CD8-positive, alpha-beta memory T cell (primary cell): ENCODE measurements at places on chromosomes 2 and 18.

DNA sequence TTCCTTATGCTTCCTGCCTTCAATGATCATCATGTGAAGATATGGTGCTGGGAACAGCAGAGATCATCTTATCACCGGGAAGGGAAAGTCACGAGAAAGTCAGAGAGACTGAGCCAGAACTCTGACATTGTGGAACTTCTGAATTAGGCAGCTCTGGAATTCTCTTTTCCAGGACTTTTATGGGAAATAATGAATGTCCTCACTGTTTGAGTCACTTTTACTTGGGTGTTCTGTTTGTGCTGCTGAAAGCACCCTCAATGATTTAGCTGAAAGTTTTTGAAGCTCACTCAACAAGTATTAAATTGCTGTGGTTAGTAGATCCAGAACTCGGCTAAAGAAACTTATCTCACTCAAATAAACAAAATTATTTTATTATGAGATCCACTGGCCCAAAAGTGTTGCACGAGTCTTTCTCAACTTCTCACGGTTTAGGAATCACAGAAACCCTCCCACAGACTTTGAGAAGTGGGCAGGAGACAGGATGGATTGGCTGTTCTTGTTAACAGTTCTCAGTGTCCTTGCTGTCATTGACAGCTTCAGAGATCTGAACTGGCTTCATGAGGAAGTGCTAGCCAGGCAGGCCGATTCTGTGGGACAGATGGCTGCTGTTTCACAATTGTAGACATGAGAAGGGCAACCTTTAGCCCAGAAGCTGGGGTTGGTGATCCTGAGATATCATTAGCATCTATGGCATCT is 26.4 kb upstream of the ATRAID start:
- DNase-seq: no peak

GRCh38 chr18:58777471-58777870 is 87.2 kb upstream of the ZNF532 start:
- DNase-seq: no peak

- no peak for DNase-seq
These were observed 185.2 kb downstream of the SLC4A3 start for GRCh38 chr2:219812672-219813071.

- DNase-seq: no peak
These were observed 186.6 kb downstream of the MTX2 start for GRCh38 chr2:176455816-176456291.

- DNase-seq: no peak
These were observed 79.6 kb downstream of the EFEMP1 start for GRCh38 chr2:55843994-55844345.

GRCh38 chr2:8298783-8299182 is 383.1 kb upstream of the ID2 start:
- no peak for DNase-seq

GRCh38 chr18:24734058-24734457 is 273.6 kb downstream of the HRH4 start:
- DNase-seq: no peak

GRCh38 chr2:67130531-67131256 is 266.4 kb upstream of the ETAA1 start:
- no peak for DNase-seq

DNA sequence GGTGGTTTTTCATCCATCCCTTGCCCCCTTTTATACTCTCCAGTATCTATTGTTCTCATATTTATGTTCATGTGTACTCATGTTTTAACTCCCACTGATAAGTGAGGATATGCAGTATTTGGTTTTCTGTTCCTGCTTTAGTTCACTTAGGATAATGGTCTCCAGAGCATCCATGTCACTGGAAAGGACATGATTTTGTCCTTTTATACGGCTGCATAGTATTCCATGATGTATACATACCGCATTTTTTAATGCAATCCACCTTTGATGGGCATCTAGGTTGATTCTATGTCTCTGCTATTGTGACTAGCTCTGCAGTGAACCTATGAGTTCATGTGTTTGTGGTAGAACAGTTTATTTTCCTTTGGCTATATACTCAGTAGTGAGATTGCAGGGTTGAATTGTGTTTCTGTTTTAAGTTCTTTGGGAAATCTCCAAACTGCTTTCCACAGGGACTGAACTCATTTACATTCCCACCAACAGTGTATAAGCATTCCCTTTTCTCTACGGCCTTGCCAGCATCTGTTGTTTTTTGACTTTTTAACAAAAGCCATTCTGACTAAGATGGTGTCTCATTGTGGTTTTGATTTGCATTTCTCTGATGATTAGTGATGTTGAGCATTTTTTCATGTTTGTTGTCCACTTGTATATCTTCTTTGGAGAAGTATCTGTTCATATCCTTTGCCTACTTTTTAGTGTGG is 420.2 kb downstream of the THSD7B start:
- DNase-seq: no peak

DNA sequence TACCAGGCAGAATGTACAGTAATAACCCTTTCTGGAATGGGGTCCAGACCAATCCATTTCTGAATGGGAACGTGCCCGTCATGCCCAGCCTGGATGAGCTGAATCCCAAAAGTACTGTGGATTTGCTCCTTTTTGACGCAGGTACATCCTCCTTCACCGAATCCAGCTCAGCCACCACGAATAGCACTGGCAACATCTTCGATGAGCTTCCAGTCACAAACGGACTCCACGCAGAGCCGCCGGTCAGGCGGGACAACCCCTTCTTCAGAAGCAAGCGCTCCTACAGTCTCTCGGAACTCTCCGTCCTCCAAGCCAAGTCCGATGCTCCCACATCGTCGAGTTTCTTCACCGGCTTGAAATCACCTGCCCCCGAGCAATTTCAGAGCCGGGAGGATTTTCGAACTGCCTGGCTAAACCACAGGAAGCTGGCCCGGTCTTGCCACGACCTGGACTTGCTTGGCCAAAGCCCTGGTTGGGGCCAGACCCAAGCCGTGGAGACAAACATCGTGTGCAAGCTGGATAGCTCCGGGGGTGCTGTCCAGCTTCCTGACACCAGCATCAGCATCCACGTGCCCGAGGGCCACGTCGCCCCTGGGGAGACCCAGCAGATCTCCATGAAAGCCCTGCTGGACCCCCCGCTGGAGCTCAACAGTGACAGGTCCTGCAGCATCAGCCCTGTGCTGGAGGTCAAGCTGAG is 89.6 kb downstream of the SH3BP4 start:
- DNase-seq: no peak

GRCh38 chr2:8142461-8142860 is 539.4 kb upstream of the ID2 start:
- DNase-seq: no peak

DNA sequence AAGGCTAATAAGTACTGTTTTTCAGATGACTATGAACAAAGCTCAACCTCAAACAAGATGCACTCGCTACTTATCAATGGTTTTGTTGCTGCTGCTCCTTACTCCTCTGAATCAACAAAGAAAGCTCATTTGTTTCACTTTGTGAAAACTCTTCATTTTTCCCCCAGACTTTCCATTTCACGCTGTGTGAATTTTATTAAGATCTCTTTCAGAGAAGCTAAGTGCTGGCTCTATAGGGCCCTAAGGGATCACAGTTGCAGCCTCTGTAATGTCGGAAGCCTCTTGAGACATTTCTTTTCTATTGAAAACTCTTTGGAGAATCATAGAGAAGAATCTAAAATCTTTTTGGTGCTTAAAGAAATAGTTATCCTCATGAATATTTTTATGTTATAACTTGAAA is 209.8 kb downstream of the CD226 start:
- no peak for DNase-seq

- DNase-seq: no peak
These were observed 871 bp upstream of the DUSP28 start for GRCh38 chr2:240559286-240559685.

- no peak for DNase-seq
These were observed 69.2 kb downstream of the EHBP1 start for GRCh38 chr2:62774555-62775366.

GRCh38 chr2:23419171-23420090 is 34.5 kb downstream of the KLHL29 start:
- DNase-seq: no peak

DNA sequence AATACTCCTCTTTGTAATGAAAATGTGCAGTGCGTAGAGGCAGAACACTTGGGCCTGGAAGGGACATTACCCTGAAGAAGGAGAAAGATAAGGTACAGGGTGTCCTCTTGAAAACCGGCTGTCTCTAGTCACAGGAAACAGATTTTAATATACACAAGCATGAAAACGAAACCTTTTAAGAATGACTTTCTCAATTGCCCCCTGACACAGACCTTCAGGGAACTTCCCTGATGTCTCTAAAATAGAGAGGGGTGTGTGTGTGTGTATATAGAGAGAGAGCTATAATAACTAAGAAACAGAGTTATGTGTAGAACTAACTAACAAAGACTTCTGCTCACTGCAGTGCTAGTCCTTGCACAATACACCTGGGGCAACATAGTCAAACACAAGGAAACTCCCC is 780.0 kb downstream of the CNTNAP5 start:
- DNase-seq: no peak

GRCh38 chr2:108607706-108608301 is 73.5 kb downstream of the LIMS1 start:
- DNase-seq: no peak

DNA sequence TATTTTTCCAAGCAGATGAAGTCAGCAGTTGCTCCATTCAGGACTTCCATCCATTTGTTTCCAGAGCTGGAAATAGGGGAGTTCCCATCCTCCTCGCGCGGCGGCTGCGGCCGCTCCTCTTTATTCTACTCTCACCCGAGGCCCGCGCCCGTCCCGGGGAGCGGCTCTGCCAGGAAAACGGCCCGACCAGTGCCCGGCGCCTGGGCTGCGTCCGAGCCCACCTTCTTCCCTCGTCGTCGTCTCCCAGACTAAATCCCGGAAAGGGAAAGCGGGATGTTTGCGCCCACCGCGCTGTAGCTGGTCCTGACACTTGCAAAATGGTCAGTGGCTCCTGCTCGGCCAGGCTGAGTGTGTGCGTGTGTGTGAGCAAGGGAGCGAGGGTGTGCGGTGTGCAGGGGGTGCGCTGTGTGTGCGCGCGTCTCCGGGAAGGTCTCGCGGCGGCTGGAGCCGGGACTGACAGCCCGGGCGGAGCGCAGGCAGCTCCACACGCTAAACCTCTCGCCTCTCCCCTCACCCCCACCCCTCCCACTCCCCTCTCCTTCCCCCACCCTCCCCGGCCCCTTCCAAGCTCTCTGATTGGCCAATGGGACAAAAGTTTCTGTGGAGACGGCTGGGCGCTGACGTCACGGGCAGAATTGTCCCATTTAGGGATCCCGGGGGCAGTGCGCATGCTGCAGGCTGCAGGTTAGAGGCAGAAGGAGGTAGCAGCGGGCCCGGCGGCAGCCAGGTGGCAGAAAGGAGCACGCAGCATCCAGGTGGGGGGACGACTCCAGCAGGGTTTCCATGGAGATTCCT is at the start of gene NOL4:
NOL4 (minus strand) TSS at position 491 of the 795 bp plus-strand sequence. CDS start 1,660 bp downstream, outside the sequence.
- no peak for DNase-seq

DNA sequence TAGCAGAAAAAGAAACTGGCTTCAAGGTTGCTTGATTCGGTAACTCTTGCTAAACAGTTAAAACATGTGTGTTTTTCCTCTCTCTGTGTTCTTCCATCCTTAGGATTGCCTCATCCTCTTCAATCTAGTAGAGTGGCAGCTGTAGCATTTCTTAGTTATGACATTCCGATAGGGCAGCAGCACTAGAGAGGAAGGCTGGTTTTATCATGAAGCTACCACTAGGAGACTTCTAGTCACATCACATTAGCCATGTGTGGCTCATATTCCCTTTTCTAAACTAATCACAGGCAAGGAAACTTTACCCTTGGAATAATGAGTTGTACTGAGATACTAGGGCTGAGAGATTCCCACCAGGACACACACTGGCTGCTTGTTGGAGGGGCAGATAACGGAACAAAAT is 187.6 kb downstream of the DOK6 start:
- no peak for DNase-seq

GRCh38 chr2:227813562-227814353 is at the start of gene CCL20:
Gene CCL20, plus strand, starts transcription at chr2:227813842. Its CDS starts 70 bp downstream, at chr2:227813912.
- DNase-seq: no peak

DNA sequence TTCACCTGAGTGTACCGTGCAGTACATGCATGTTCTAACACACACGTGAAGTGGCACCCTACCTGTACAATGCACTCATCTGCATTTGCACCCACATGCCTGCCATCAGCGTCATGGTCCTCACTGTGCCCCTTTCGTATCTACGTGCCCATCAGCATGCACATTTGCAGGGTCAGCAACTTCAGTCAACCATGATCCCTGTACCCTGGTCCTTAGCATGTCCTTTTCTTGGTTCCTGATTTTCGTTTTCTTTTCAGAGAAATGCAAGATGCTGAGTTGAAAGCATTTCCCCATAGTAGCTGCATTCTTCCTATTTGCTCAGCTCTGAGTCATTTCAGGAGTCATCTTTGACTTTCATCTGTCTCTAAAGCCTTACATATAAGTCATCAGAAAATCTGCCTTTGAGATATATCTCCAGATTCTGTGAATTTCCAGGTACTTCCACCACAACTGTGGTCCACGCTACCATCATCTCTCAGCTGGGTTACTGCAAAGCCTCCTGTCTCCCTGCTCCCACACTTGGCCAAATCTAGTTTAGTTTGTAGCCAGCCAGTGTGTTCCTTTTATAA is 14.7 kb upstream of the PUM2 start:
- no peak for DNase-seq

DNA sequence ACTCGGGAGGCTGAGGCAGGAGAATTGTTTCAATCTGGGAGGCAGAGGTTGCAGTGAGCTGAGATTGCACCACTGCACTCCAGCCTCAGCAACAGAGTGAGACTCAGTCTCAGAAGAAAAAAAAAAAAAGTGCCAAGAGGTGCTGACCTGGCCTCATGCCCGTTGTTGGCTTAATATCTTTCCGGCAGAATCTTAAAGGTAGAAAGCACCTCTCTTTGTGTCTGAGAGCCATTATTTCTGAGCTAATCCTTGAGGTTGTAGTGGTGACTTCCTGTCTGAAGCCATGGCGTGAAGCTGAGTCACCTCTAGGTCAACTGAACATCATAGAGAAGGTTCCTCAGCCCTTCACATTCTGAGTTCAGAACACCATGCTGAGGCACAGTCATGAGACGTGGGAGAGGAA is 60.4 kb downstream of the WDSUB1 start:
- DNase-seq: no peak

DNA sequence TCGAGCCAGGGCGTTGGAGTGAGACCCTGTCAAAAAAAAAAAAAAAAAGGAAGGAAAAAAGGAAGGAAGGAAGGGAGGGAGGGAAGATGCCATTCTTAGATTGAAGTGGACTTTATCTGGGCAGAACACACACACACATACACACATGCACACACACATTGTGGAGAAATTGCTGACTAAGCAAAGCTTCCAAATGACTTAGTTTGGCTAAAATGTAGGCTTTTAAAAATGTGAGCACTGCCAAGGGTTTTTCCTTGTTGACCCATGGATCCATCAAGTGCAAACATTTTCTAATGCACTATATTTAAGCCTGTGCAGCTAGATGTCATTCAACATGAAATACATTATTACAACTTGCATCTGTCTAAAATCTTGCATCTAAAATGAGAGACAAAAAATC is 564 bp upstream of the TTR start:
- no peak for DNase-seq
